ENCODE measurements at places on chromosomes 4 and X.
A peak's percentile ranks its signal among the peaks of the same experiment; 100 is the strongest.

GRCh38 chr4:71008196-71008595 is 14.7 kb downstream of the DCK start:
- no peak for DNase-seq

DNA sequence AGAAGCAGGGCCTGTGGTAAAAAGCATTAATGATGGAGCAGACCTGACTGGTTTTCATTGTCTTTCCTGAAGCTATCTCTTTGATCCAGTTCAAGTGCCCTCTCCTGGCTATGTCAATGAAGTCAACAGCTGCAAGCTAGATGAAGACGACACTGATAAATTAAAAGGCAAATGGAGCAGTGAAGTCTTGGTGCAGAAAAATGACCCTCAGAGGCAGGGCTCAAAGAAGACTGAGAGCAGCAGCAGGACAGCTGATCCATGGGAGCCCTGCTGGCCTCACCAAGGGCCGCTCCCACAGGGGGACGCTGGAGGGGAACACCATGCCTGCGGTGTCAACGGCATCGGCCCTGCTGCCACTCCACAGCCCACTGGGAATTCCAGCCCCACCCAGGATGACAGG is 96.2 kb downstream of the RELL1 start:
- DNase-seq = no peak

DNA sequence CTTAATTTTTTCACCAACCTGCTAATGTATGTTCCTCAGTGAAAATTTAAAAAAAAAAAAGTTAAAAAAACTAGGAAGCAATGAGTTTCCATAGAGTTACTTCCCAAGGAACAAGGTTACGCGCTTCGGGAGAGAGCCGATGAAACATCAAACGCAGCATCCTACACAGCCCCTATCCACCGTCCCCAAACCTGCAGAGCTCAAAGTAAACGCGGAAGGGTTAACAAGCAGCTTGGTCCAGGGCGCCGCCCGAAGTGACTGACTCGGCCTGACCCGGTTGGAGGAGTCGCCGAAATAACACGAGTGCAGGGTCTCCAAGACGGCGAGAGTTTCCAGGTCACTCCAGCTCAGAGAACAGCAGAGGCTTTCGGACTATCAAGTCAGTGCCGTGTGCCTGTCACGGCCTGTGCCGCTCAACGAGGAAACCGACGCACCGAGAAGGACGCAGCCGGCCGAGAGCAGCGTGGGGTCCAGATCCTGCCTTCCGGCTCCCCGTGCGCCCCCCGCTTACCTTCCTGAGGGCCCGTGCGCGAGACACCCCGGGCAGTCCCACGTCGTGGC is 512 bp downstream of the NOP14 start:
- peak; percentile 57 for DNase-seq

DNA sequence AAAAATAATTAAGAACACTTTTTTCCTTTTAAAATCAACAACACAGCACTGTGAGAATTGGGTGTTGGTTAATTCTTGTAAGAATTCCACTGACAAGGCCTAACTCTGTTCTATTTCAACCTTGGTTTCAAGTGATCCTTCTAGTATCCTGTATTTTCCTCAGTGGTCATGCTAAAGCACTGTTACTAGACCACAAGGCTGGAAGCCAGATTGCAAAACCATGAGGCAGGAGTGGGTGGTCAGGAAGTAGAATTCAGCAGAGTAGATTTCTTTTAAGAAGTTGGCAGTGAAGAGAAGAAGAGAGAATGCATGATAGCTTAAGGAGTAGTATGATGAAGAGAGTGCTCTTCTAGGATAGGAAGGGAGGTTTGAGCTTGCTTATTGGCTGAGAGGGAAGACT is 71.6 kb upstream of the LEF1 start:
- DNase-seq = no peak

DNA sequence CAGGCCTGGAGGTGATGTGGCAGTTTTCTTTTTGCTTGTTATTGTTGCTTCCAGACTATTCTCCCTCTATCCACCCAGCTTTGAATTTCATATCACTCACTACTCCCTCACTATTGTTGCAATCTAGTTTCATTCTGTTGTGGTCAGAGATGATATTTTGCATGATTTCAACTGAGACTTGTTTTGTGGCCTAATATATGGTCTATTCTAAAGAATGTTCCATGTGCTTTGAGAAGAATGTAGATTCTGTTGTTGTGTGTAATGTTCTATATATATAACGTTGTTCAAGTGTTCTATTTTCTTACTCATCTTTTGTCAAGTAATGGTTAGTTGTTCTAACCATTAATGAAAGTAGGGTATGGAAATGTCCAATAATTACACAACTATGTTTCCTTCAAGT is 59.0 kb downstream of the THOC2 start:
- no peak for DNase-seq

- peak; percentile 5 for DNase-seq
Observed at GRCh38 chrX:149962859-149963757, 24.8 kb upstream of the EOLA2 start.

GRCh38 chrX:123990602-123991001 is 29.1 kb downstream of the STAG2 start:
- no peak for DNase-seq

GRCh38 chrX:148214786-148215185 is 233.6 kb downstream of the FMR1NB start:
- no peak for DNase-seq

DNA sequence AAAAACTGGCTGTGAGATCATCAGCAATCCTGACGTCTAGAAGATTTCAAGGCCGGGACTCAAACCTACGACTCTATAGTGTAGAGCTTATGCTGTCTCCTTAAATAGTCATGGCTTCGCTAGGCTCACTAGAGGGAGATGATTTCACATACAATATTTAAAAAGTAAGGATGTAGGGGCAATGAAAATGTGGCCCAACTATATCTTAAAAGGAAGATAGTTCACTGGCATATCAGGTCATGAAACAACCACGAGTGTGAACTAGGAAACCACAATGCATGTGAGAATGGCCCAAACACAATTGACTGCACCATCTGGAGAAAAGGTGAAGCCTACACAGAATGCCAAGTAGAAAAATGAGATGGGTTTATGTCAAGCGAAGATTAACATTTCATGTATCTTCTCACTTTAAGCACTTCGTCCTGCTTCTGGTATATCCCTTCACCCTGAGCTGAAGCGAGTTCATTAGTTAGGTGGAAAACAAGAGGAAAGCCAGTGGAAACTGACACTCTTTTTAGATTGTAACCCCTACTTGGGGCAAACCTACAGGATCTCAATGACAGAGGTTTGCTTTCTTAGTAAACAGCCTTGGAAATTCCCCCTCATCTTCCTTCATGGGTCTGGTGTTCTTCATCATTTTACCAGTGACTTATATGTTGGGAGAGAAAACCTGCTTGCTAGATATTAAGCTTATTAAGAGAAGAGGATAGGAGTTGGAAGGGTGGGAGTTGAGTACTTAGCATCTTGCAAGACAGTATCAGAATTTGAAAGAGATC is 17.4 kb downstream of the FAM9C start:
- DNase-seq = no peak

GRCh38 chrX:37745354-37745753 is 34.5 kb upstream of the CYBB start:
- DNase-seq = peak; percentile 65

GRCh38 chr4:186806679-186807421 is 83.2 kb upstream of the FAT1 start:
- DNase-seq = no peak

DNA sequence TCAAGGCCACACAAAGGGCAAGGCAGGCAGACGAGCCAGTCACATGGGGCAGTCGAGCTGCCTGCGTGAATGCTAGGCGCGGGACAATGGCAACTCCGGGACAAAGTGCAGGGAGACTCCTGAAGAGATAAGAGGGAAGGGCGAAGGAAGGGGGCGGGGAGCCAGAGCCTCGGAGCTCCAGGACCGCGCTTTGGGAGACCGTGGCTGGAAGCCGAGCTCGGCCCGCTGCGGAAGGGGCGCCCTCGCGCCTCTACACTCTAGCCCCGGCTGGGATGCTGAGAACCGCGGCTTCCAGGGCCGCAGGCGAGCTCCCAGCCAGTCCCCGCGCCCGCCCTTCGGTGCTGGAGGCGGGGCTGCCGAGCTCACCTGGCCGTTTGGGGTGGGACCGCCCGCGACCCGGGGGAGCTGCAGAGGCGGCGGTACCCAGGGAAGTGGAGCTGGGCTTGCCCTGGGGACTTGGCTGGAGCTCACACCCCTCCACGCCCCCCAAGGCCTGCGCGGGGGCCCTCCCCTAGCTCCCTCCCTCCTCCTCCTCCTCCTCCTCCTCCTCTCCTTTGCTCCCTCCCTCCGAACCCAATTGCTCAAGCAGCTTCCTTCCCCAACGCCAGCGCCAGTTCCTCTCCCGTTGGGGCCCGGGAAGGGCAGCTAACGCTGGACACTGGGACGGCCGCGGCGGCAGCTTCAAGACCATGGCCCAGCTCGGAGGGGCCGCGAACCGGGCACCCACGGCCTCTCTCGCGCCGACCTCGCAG is at the start of gene SOWAHD:
TSS of gene SOWAHD (plus strand) at position 610 of the 752 bp plus-strand sequence. CDS start at position 690, 80 bp downstream.
- DNase-seq = no peak

Measured in stimulated activated CD4-positive, alpha-beta T cell treated with anti-CD3 and anti-CD28 coated beads, Interleukin-1b, Interleukin-23, amount 100 ng/mL, for 48 hours (primary cell).